Activated CD4-positive, alpha-beta T cell treated with anti-CD3 and anti-CD28 coated beads for 36 hours (primary cell): ENCODE measurements at places on chromosomes 5 and 9.

DNA sequence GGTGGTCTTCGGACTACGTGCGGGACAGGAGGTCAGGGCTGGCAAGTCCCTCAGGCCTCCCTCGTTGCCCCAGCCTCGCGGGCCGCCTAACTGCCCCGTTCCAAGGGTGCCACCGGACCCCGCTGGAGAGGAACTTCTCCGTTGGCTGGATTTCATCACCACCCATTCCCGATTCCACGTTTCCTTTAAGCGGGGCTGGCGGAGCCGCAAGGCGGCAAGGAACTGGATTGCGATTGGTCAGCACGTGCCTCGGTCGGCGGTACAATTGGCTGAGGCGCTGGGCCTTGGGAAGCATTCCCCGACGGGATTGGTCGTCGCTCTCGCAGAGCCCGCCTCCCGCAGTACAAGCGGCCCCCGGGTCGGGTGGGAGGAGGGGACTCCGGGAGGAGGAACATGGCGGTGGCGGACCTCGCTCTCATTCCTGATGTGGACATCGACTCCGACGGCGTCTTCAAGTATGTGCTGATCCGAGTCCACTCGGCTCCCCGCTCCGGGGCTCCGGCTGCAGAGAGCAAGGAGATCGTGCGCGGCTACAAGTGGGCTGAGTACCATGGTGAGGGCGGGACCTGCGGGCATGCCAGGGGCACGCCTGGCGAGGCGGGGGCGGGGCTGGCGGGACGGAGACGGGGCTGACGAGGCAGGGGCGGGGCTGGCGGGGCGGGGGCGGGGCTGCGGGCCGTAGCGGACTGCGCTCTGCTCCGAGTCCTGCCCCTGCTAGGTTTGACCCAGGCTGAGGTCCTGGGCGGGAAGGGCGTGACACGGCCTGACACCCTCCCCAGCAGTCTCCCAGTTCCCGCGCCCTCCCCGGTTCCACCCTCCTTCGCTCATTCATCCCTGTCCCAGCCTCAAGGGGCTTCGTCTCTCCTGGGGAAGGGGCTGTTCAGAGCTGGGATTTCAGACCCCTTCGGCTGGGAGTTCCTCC lies at the start of gene PHPT1:
Gene PHPT1 (plus strand): TSS at position 372 of the 922 bp plus-strand sequence. CDS start 22 bp downstream, at position 394.
- H3K27ac ChIP-seq: peak within 1 kb of the TSS; percentile 88
- DNase-seq: peak; percentile 98
- peaks cover 8% of the 10 kb centered on the region for H3K4me1 ChIP-seq
- peaks cover 5% of the 10 kb centered on the region for H3K36me3 ChIP-seq
- peaks cover 12% of the 10 kb centered on the region for H3K27me3 ChIP-seq

- H3K27me3 ChIP-seq: no peaks in the 10 kb centered on the region
- no peak overlapping the region for H3K27ac ChIP-seq
- no peak overlapping the region for H3K4me3 ChIP-seq
These were observed 14.3 kb downstream of the SNX30 start for GRCh38 chr9:112764837-112765236.

DNA sequence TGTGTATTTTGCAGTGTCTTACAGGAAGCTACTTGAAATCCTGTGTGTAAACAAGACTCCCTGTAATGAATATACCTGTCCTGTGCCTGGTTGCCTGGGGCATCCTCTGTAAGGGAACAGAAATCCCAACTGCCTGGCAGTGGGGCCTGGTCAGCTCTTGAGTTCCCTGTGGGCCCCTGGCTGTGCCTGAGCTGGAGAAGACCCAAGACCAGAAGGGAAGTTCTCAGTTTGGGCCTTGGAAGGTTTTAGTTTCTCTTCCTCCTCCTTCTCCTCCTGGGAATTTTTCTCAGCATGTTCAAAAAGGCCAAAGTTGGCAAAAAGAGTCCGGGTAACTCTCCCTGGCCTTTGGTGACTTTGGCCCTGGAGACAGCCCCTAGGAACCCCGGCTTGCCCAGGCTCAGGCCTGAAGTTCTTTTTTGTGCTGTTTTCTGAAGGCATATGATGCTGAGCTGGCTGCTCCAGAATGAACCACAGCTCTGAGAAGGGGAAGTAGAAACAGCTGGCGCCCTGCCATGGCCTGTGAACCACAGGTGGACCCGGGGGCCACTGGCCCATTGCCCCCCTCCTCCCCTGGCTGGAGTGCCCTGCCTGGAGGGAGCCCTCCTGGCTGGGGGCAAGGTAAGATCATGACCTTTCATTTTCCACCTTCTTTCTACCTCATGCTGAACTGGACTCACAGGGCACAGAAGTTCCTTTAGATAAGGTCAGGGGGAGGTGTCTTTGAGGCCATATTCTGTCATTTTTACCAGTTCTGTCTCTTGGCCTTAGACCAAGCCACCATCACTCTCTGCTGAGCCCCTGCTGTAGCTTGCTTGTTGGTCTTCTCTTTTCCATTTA lies 5.8 kb downstream of the TMEM268 start:
- peaks cover 49% of the 10 kb centered on the region for H3K36me3 ChIP-seq
- H3K27me3 ChIP-seq: no peaks in the 10 kb centered on the region
- peak overlapping the region; percentile 81 for H3K27ac ChIP-seq
- H3K4me1 ChIP-seq: peaks cover 52% of the 10 kb centered on the region
- H3K4me3 ChIP-seq: no peak overlapping the region

- H3K27ac ChIP-seq: no peak overlapping the region
- no peak overlapping the region for H3K4me3 ChIP-seq
- H3K27me3 ChIP-seq: no peaks in the 10 kb centered on the region
- DNase-seq: no peak
These were observed 78.5 kb downstream of the ERCC6L2 start for GRCh38 chr9:95953986-95954385.

DNA sequence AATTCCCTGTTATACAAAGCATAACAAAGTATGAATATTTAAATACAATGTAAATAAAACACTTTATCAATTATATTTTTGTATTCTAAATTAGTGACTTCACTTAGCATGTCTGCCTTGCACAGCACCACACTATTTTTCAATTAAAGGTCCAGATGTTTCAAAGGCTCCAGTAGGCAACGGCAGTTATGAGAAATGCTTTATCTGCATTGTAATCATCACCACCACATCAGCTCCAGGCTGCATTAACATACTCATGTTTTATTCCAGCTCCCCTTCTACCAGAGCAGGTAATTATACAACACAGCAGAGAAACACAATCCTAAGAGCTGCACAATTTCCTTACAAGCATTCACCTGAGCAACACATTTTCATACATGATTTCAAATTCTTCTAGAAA lies 102.8 kb downstream of the MAPKAP1 start:
- H3K27ac ChIP-seq: no peak overlapping the region
- H3K4me3 ChIP-seq: no peak overlapping the region
- H3K36me3 ChIP-seq: no peaks in the 10 kb centered on the region
- no peaks in the 10 kb centered on the region for H3K27me3 ChIP-seq
- H3K4me1 ChIP-seq: peaks cover 31% of the 10 kb centered on the region

DNA sequence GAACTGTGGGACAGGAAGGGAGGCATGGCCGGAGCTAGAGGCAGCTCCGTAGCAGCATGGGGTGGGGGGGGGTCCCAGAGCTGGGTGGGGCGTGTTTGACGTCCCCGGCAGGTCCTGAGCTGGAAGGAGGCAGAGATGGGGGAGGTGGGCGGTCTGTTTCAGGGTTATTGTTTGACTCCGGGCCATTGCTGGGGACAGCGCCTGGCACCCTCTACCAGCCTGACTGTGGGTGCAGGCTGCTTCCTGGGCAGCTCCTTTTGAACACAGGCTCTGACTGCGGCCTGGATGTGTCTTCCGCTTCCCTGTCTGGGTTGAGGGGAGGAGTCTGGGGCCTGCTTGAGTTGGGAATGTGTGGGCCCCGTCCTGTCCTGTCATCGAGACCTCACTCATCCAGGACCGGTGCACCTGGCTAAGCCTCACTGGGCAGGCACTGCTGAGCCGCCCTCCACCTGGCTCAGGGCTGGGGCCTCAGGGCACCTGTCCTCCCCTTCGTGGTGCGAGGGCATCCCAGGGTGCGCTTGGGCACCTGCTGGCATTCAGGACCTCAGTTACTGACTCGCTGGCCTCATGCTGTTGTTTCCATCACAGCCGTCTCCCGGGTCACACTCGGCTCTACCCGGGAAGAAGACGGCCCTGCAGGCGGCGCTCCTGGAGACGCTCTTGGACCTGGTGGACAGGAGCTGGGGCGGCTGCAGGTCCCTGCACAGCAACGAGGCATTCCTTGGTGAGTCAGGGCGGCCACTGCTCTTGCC lies 26.5 kb downstream of the CEP72 start:
- DNase-seq: no peak
- H3K27me3 ChIP-seq: no peaks in the 10 kb centered on the region
- H3K36me3 ChIP-seq: peaks cover 50% of the 10 kb centered on the region
- H3K4me1 ChIP-seq: no peaks in the 10 kb centered on the region

GRCh38 chr9:17614903-17615302 lies 36.0 kb downstream of the SH3GL2 start:
- no peaks in the 10 kb centered on the region for H3K4me1 ChIP-seq
- H3K27ac ChIP-seq: no peak overlapping the region
- no peak overlapping the region for H3K4me3 ChIP-seq
- no peaks in the 10 kb centered on the region for H3K36me3 ChIP-seq
- no peaks in the 10 kb centered on the region for H3K27me3 ChIP-seq

DNA sequence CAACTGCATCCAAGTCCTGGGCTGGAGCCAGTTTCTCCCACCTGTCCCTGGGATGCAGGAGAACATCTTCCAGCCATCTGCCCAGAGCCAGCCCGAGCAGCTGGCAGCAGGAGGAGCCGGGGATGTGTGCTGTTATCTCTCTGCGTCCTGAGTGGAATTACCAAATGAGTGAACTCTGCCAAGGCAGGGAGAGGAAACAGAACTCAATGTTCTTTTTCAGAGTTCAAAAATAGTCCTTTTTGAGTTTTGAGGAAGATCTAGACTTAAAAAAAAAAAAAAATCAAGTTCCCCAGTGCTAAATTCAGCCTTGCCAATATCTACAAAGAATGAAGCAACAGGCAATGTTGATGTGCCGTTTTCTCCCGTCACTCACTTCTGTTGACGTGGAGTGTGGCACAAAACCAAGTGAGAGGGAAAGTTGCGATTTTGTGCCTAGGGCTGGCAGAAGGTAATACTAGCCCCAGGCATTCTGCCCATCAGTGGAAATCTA lies 56.2 kb downstream of the TMOD1 start:
- no peaks in the 10 kb centered on the region for H3K36me3 ChIP-seq
- peaks cover 21% of the 10 kb centered on the region for H3K27me3 ChIP-seq
- no peak for DNase-seq
- no peak overlapping the region for H3K4me3 ChIP-seq

- H3K27me3 ChIP-seq: no peaks in the 10 kb centered on the region
- H3K27ac ChIP-seq: no peak overlapping the region
- DNase-seq: no peak
These were observed 25.7 kb upstream of the KCNV2 start for GRCh38 chr9:2691626-2692025.

DNA sequence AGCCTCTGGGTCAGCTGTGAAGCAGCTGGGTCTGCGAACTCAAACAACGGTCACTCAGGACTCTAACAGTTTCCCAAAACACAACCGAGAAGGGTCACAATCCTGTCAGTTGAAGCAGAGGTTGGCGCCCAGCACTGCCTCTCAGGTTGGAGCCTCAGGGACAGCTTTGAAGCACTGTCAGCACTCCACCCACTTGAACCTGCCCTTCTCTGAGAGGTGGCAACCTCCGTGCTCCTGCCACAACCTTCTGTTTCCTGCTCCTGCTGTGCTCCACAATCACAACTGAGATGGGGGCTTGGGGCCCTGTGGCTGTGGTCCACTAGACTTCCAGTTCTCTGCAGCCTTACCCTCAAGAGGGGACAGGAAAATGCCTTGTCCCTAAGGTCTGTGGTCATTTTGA lies 21.7 kb upstream of the LCP2 start:
- peak; percentile 45 for DNase-seq
- peaks cover 40% of the 10 kb centered on the region for H3K4me1 ChIP-seq
- H3K27me3 ChIP-seq: no peaks in the 10 kb centered on the region
- no peak overlapping the region for H3K4me3 ChIP-seq

DNA sequence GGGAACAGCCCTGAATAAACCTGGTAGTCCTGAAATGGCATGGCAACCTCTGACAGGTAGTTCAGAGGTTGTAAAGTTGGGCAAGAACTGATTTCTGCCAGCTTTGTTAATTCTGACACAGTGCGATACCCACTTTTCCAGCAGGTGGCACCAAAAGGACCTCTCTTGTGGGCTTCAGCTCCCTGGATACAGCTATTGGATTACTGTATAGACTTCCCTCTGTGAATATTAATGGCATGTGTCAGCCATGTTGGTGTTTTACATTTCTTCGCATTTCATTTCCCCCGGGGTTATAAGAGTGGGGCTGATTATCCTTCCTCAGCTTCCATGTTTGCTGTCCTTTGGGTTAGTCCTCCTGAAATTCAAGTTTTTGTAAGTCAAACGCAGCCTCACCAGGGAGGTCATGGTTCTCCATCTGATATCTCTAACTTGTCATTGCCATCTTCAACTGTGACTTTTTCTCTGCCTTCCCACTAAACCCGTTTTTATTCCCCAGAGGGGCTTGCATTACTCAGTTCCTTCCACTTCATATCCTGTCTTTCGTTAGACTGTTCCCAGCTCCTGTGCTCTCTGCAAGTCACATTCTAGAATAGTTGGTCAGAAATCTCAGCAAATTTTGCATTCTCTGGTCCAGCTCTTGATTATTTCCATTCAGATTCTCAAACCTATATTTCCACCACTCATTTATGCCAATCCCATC lies 135.6 kb downstream of the LIFR start:
- H3K27me3 ChIP-seq: peaks cover 22% of the 10 kb centered on the region
- peak; percentile 54 for DNase-seq
- H3K36me3 ChIP-seq: no peaks in the 10 kb centered on the region
- H3K4me1 ChIP-seq: no peaks in the 10 kb centered on the region
- H3K27ac ChIP-seq: no peak overlapping the region

GRCh38 chr9:117013440-117013995 lies 326.4 kb downstream of the TRIM32 start:
- DNase-seq: no peak
- no peak overlapping the region for H3K4me3 ChIP-seq
- H3K27me3 ChIP-seq: no peaks in the 10 kb centered on the region
- H3K36me3 ChIP-seq: no peaks in the 10 kb centered on the region

- H3K27ac ChIP-seq: no peak overlapping the region
- H3K4me1 ChIP-seq: no peaks in the 10 kb centered on the region
- peaks cover 7% of the 10 kb centered on the region for H3K36me3 ChIP-seq
- H3K27me3 ChIP-seq: no peaks in the 10 kb centered on the region
These were observed 36.4 kb downstream of the PWWP2A start for GRCh38 chr5:160082614-160083500.

GRCh38 chr5:164652276-164652660 lies 1146.8 kb downstream of the MAT2B start:
- H3K27me3 ChIP-seq: no peaks in the 10 kb centered on the region
- H3K27ac ChIP-seq: no peak overlapping the region
- H3K36me3 ChIP-seq: no peaks in the 10 kb centered on the region
- H3K4me1 ChIP-seq: no peaks in the 10 kb centered on the region
- DNase-seq: no peak

DNA sequence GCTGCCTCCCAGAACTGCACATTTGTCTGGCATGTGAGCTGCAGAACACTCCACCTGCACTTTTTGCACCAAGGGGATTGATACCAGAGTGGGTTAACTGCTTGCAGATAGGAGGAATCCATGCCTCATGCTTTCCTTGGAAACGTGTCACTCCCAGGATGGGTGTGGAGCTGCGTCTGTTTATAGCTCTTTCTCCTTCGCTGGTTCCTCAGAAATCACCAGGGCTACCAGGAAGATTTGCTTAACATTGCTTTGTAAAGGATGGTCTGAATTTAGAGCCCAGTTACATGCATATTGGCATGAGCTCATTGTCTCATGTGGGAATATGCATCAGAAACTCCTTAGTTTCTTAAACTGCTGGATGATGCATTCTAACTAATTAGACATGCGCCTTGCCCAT lies 234.6 kb downstream of the GADD45G start:
- no peak overlapping the region for H3K27ac ChIP-seq
- DNase-seq: no peak
- H3K36me3 ChIP-seq: no peaks in the 10 kb centered on the region
- H3K4me3 ChIP-seq: no peak overlapping the region
- H3K27me3 ChIP-seq: no peaks in the 10 kb centered on the region

GRCh38 chr5:146646441-146646840 lies 130.5 kb upstream of the GPR151 start:
- no peaks in the 10 kb centered on the region for H3K27me3 ChIP-seq
- no peaks in the 10 kb centered on the region for H3K36me3 ChIP-seq
- H3K27ac ChIP-seq: no peak overlapping the region
- no peak for DNase-seq
- no peaks in the 10 kb centered on the region for H3K4me1 ChIP-seq
- H3K4me3 ChIP-seq: no peak overlapping the region
